ENCODE measurements at places on chromosomes 4 and X. TPM values are rescaled to one million over a fixed set of nuclear protein-coding genes. Genes with fewer than 3 reads are reported as not detected.

Gene SHROOM3
- polyA plus RNA-seq, result 29.0 TPM

Gene TLR3
- polyA plus RNA-seq, result 0.69 TPM

Gene CNGA2
- not detected for polyA plus RNA-seq

GRCh38 chrX:67545893-67546495 is 2.2 kb downstream of the AR start:
- peak; percentile 47 for DNase-seq

- peak; percentile 84 for DNase-seq
Observed at GRCh38 chr4:80931631-80932081, 98.9 kb upstream of the BMP3 start.

DNA sequence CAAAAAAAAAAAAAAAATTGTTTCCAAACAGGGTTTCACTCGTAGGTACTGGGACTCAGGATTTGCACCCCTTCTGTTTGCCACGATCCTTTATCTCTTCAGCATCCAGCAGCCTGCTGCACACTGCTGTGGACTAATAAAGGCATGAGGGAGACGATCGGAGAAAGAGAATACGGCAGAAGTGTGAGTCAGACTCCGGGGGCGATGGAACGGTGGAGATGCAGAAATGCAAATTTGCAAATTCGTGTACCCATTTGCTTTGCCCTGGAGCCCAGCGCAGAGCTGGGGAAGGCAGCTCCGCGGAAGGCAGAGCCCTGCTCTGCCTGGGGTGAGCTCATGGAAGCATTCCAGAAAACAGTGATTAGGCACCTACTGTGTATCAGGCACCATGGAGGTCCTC is 270.3 kb downstream of the ASMT start:
- DNase-seq, result no peak

GRCh38 chr4:108900018-108900580 is 137.2 kb upstream of the ETNPPL start:
- no peak for DNase-seq
